ENCODE measurements at places on chromosomes 13 and 19.

DNA sequence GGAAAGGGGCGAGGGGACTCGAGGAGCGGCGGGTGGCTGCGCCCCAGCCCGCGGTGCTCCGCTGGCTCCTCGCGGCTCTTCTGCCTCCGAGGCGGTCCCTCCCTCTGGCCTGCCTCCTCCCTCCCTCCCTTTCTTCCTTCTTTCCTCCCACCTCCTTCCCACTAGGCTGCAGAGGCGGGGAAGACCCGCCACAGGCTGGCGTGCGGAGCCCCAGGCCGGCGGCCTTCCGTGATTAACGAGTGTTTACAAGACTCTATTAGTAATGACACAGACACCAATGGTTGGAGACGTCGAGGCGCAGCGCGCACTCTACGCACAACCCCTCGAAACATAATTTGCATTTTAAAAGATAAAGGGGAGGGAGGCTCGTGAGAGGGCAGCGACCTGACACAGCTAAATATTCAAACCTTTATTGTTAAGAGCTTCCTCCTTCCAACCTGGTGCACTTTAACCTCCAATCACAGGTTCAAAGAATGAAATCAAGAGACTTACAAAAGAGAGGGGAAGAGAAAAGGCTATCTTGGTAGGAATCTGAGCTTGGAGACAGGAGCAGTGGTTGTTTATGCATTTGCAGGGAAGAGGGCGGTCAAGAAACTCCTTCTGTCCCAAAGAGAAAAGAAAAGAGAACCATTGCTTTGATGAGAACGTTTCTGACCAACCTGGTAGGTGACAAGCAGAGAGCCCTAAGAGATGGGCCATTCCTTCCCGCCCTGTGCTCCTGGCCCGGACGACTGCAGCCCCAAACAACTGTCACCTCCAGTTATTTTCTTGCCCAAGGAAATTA lies at the start of gene CDX2:
TSS of gene CDX2 (minus strand) at position 234 of the 784 bp plus-strand sequence. CDS start 309 bp downstream, outside the sequence.
- DNase-seq: no peak

- DNase-seq: no peak
These were observed 335.6 kb downstream of the RBM26 start for GRCh38 chr13:79070343-79070974.

DNA sequence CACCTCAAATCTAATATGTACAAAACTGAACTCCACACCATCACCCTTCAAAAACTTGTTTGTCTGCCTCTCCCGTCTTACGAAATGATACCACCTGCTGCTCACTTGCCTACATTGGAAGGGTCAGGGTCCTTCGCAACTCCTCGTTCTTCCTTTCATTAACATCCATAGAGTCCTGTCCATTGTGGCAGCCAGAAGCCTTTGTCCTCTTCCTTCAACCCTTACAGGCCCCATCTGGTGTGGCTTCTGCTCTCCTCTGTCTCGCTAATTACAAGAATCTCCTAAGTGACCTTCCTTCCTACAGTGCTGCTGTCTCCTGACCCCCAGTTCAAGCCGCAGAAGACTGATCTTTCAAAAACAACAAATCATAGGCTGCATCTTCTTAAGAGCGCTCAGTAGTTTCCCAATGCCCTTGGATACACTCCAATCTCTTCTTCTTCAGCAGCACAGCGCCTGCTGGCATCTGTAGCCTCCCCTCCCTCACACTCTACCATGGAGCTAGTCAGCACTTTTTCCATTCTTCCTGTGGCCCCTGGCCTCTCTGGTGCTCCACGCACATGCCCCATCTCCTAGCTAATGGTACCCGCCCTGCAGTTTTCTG lies 382.7 kb downstream of the LIG4 start:
- no peak for DNase-seq

GRCh38 chr19:40717325-40717879 lies 490 bp downstream of the ITPKC start:
- peak; percentile 38 for DNase-seq

- no peak for DNase-seq
These were observed 13.7 kb downstream of the ILF3 start for GRCh38 chr19:10667867-10668266.

- peak; percentile 73 for DNase-seq
These were observed at the start of gene FKBP8 for GRCh38 chr19:18542941-18543813. TSS of gene FKBP8 (minus strand) at chr19:18543573. CDS start at chr19:18541970, 1,603 bp downstream.

DNA sequence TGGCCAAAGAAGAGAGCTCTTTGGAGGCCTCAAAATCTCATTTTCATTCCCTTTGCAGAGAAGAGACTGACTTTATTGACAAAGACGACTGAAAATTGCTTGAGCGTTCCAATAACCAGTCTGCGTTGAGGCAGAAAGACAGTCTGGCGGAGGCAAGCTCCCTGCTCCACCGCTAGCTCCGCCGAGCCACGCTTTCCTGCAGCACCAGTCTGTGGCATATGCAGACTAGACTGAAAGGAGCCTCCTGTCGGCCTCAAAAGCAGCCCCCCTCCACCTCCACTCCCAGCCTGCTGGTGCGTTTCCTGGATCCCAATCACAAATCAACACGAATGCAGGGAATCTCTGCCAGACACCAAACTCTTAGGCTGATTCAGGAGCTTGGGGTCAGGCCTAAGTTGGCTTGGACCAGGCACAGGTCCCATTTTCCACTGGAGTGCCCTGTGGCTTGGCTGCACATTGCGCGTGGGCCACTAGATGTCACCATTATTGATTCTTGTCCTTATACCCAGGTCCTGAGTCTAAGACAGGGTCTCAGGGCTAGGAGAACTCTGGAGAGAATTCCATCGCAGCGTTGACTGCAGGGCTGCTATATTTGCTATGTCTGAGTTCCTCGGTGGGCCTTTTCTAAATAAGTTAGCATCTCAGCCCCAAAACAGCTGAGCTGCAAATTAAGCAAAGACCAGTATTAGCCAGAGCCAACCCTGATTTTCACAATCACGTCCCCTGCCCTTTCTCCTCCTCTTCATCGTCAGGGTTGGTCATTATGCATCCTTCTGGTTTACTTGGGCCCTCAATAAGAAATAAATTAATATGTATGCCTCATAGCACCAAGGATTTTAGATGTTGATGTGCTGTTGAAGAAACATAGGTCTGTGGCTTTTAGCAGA lies 5.2 kb upstream of the ZNF507 start:
- peak; percentile 47 for DNase-seq

DNA sequence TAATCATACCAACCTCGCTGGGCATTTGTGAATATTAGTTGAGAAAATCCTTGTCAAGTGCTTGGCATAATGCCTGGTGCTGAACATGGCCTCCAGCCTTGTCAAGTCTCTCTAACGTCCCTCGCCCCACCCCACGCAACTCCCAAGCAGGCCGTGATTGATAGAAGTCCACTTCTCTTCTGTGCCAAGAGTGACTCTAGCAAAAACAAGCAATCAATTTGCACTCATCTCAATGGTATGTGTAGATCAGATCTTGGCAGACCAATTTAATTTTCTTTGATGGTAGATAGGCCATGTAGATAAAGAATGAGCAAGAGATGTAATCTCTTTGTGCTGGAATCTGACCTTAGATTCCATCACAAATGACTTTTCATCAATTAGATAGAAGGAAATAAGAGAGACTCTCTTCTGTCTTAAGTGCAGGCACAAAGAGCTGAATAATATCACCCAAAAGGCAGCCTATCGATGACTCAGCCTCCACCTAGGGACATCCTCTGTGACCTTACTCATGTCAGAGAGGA lies 31.0 kb upstream of the KATNAL1 start:
- DNase-seq: peak; percentile 95

DNA sequence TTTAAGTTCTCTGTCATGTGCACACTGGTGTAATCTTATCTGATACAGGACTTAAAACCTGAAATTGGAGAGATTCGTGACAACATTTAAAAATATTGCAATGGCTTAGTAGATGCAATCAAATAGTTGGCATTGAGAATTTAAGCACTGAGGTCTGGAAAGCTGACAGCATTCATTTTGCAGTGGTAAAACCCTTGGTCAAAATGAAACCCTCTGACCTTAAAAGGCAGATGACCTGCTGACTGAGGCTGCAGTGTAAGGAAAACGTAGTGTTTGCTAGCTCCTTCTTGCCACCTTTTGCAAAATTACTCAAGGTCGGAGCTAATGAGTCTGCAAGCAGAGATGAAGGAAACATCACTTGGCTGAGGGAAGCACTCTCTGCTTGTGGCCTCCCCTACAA lies 150.6 kb downstream of the KCTD12 start:
- DNase-seq: no peak

DNA sequence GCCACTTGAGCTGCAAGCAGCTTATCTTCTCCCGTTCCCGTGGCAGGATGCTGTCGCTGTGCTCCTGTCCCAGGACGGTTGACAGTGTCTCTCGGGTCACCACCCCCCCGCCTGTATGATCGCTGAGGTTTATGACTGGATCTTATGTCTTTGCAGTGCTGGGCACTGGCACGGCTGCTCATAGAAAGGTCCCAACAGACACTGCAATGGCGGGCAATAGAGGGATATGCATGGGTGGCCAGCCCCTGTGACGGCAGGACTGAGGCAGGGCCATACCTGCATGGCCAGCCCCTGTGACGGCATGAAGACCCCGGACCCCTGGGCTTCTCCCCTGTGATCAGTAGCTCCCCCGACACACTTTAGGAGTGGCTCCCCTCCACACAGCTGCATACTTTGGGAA lies 307.2 kb downstream of the TEX29 start:
- no peak for DNase-seq

Data from PC-9 (cell line).